ENCODE measurements at places on chromosomes 12 and 14. TPM values are rescaled to one million over a fixed set of nuclear protein-coding genes. Genes with fewer than 3 reads are reported as not detected.

The KRT74 gene
- total RNA-seq, result not detected

The OR6C2 gene
- total RNA-seq, result not detected

The EIF2B2 gene
- 73.4 TPM for total RNA-seq

The KRT78 gene
- not detected for total RNA-seq

The DCAF11 gene
- 50.6 TPM for total RNA-seq

The PSMC6 gene
- total RNA-seq, result 127 TPM

The TOMM20L gene
- total RNA-seq, result not detected

The RPS6KA5 gene
- 1.2 TPM for total RNA-seq

The MYH6 gene
- total RNA-seq, result not detected

The DACT1 gene
- 16.9 TPM for total RNA-seq

The SYCP3 gene
- 0.85 TPM for total RNA-seq

The ZNF410 gene
- 102 TPM for total RNA-seq

The SLC5A8 gene
- total RNA-seq, result not detected

The TBX3 gene
- 16.1 TPM for total RNA-seq

The AGAP2 gene
- total RNA-seq, result 0.28 TPM

The EAPP gene
- total RNA-seq, result 52.7 TPM

The CD27 gene
- total RNA-seq, result not detected

The RFX4 gene
- total RNA-seq, result not detected

The CISTR gene
- total RNA-seq, result not detected

The KLHL42 gene
- 25.9 TPM for total RNA-seq

The TRPV4 gene
- total RNA-seq, result 1.7 TPM

The LRRC9 gene
- total RNA-seq, result not detected

The PHETA1 gene
- 7.6 TPM for total RNA-seq

The ADSS1 gene
- total RNA-seq, result 1.7 TPM

The RNF212B gene
- not detected for total RNA-seq

Measured in regular cardiac myocyte (primary cell).